Epithelial cell of prostate (primary cell): ENCODE measurements at places on chromosomes 6 and 20.

DNA sequence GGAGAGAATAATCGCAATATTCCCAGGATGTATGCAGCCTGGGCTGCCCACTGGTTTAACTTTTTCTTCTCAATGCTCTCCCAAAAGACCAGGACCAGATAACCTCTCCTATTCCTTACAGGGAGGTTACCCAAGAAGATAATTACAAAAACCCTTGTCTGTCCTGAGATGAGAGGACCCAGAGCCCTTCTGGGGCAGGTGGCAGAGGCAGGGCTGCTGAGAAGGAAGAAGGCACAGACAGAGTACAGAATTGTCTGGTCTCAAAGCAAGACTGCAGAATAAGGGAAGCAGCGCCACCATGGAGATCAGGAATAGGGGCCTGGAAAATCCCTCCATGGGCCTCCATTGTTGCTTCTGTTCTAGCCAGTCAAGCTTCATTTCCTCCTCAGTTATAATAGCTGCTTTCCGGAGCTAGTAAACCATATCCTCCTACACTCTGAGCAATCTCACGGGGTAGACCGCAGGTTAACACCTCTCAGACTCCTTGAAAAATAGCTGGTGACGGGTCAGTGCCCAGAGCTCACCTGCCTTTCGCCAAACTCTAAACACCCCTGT lies 463 bp upstream of the HLA-DMB start:
- no peak for DNase-seq

DNA sequence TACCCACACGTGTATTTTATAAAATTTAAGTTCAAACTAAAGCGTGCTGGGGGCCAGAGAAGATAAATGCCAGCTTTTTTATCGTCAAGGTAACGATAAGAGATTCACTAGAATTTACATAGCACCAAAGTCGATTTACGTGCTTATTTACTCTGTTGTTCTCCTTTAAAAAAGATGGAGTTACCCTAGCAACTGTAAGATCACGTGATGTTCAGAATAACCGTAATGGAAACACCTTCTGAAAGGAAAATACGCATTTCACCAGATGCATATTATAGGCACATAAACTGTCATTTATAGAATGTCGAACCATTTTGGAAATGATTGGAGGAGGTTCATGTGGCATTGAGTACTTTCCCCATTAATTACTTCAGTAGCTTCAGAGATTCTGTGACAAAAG lies 207.6 kb downstream of the TSHZ2 start:
- no peak for DNase-seq

- peak; percentile 66 for DNase-seq
Measured at GRCh38 chr6:113122060-113122459, 735.1 kb upstream of the MARCKS start.

DNA sequence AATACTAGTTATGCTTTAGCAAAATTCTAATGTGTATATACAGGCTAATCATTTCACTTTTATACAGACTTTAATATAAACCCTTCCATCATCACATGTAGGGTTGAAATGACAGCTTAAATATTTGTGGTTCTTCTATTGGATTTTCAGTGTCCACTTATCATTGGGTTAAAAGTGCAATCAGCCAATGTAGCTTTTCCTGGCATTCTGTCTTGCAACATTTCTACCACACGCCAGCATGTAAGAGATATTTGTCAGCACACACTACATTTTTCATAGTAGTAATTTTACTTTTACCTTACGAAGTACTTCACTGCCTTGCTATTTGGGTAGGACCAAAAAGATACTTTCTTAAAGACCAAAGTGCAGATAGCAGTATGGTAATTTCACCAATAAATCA lies 252.0 kb downstream of the TBX18 start:
- no peak for DNase-seq

DNA sequence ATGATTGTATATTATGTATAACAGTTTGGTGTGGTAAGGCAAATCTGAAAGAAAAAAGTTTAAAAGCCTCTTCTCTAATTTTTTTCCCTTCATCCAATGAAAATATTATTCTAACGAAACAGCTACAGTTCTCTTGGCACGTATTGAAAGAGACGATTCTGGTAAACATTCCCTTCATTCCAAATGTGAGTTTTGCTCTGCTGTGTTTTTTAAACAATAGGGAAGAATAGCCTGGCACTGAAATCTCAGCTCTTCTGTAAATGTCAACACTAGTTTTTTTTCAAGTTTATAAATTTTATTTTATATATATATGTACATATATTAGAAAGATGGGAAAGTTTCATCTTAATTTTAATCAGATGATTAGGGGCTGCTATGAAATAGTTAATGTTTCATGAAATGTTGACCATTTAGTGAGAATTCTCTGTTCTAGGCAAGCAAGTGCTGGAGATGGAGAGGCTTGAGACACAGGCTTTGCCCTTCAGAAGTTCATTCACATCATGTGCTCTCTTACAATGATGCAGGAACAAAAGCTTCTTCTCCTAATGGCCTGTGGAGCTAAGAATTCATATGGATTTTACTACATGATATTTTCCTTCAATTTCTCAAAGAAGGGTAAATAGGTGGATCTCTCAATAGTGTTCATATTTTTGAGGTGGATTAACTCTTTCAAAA lies 4.1 kb downstream of the PAQR8 start:
- no peak for DNase-seq
